ENCODE measurements at places on chromosomes 3 and 15.
A peak's percentile ranks its signal among the peaks of the same experiment; 100 is the strongest.

- DNase-seq, result no peak
Observed at GRCh38 chr3:111851511-111851954, 7.5 kb upstream of the PHLDB2 start.

GRCh38 chr3:148882288-148882687, 17.2 kb downstream of the CPA3 start:
- no peak for DNase-seq

DNA sequence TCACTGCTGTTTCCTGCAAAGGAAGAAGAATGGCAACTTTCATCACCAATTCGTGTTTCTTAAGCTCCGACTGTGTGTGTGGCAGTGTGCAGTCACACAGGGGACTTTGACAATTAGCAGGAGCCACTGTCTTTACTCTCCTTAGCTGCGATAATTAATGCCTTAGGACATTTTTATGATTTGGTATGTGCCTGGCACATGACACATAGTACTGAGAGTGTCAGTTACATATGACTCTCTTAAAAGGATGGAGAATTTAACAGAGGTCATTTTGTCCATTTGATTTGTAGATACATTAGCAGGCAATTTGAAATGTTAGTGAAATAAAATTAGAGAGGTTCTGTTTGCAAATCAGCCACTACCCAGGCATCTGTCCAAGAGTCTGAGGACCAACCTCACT, 128.9 kb upstream of the VEPH1 start:
- DNase-seq, result no peak

DNA sequence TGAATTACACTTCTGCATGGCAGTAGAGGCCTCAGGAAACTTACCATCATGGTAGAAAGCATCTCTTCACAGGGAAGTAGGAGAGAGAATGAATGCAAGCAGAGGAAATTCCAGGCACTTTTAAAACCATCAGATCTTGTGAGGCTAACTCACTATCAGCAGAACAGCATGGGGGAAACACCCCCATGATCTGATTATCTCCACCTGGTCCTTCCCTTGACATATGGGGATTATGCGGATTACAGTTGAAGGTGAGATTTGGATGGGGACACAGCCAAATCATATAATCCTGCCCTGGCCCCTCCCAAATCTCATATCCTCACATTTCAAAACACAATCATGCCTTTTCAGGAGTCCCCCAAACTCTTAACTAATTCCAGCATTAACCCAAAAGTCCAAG, 691.1 kb downstream of the SI start:
- DNase-seq, result no peak

- no peak for DNase-seq
Observed at GRCh38 chr3:124292329-124292728, 300.4 kb upstream of the ROPN1 start.

DNA sequence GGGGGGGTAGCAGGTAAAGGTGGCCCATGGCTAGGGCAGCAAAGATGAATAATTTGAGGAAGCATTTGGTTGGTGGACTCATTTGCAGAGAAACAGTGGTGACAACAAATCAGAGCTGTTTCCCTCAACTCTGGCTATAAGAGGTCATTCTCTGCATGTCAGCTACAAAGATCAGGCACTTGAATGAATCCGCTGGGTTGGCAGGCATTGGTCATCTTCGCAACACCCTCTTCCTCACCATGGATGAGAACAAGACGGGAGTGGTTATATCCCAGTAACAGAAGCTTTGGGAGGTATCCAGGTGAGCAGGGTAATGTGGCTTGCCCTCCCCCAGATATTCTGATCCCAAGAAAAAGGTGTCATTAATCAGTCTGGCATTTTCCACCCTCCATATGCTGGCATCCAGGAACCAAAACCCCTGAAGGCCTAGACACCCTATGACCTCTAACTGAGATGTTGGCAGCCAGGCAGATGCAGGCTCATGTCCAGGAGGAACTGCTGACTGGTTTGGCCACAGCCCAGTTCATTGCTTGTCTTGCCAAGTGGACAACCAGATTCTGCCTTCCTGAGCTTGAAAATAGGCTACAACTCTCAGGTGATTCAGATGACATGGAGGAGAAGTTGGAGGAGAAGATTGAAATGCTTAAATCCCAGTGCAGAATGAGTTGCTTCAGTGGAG, 108.9 kb upstream of the TRIM42 start:
- DNase-seq, result no peak

GRCh38 chr15:31758126-31758525, 272.2 kb upstream of the CHRNA7 start:
- DNase-seq, result peak; percentile 65

GRCh38 chr3:131655070-131655690, 152.4 kb upstream of the MRPL3 start:
- no peak for DNase-seq

- no peak for DNase-seq
Observed at GRCh38 chr15:75696854-75697259, 15.8 kb downstream of the CSPG4 start.

DNA sequence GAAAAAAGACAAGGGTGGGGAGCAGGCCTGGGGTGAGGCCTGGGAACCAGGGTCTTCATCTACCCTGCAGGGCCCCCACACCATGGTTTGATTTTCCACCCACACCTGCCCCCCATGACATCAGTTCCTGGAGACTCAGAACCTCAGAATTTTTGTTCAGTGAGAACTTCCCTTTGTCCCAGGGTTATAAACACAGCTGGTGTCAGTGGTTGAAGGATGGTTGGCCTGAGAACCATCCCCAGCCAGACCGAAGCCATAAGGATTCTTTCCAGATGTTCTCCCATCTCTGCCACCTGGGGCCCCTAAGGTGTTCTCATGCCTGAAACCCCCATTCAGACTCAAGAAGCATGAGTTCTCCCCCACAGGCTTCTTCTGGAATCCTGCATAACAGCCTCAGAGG, 16.6 kb downstream of the CCDC33 start:
- no peak for DNase-seq

- DNase-seq, result no peak
Observed at GRCh38 chr15:95262866-95263564, 1031.7 kb downstream of the MCTP2 start.

- no peak for DNase-seq
Observed at GRCh38 chr15:57335293-57335715, 41.0 kb upstream of the CGNL1 start.

- DNase-seq, result no peak
Observed at GRCh38 chr15:74906067-74906449, 593 bp downstream of the FAM219B start.

- DNase-seq, result no peak
Observed at GRCh38 chr3:179174898-179175297, 26.7 kb downstream of the PIK3CA start.

- DNase-seq, result no peak
Observed at GRCh38 chr15:51105430-51106016, 10.8 kb upstream of the TNFAIP8L3 start.

DNA sequence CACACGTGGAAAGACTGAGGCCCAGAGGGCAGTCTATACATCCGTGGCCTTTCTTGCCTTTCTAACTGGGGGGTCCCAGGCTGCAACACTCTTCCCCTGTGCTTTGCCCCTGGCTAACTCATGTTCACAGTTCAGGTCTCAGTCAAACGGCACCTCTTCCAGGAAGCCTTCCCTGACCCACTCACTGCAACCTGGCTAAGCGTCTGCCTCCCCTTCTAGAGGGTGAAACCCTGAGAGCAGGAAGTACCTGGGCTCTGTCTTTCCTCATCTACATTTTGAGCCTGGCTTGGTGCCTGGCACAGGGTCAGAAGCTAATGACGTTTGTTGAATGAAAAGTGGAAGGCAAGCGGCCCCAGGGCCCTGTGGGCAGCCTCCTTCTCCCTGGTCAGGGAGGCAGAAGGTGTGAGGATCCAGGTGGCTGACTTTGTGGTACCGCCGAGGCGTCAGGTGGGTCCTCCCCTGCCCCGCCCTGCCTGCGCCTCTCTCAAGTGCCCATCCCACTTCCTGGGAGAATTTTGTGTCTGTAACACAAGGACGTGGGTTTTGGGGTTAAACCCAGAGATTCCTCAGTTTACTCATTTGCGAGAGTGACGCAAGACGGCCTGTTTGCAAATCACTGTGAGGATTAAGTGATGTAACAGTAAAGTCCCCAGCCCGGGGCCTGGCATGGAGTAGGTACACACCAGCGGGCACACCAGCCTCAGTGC, 32.1 kb downstream of the DNASE1L3 start:
- no peak for DNase-seq

DNA sequence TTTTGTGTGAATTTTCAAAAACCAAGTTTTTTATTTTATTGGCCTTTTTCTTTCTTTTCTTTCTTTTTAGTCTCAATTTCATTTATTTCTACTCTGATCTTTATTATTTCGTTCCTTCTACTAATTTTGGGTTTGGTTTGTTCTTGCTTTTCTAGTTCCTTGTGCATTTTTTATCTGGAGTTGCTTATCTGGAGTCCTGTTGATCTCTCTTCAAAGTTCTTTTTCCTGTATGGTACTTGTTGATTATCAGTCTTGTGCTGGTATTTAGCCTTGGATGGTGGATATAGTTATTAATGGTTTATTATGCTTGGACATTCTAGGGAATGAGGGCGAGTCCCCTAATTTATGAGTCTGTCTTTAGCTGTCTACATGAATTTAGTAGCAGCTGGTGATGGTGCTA, 64.7 kb downstream of the LARS2 start:
- DNase-seq, result no peak

DNA sequence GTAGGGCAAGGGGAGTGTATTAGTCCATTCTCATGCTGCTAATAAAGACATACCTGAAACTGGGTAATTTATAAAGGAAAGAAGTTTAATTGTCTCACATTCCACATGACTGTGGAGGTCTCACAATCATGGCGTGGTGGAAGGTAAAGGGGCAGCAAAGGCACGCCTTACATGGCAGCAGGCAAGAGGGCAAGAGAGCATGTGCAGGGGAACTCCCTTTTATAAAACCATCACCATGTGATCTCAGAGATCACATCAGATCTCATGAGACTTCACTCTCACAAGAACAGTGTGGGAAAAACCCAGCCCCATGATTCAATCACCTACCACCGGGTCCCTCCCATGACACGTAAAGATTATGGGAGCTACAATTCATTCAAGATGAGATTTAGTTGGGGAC, 41.4 kb downstream of the SUMF1 start:
- no peak for DNase-seq

DNA sequence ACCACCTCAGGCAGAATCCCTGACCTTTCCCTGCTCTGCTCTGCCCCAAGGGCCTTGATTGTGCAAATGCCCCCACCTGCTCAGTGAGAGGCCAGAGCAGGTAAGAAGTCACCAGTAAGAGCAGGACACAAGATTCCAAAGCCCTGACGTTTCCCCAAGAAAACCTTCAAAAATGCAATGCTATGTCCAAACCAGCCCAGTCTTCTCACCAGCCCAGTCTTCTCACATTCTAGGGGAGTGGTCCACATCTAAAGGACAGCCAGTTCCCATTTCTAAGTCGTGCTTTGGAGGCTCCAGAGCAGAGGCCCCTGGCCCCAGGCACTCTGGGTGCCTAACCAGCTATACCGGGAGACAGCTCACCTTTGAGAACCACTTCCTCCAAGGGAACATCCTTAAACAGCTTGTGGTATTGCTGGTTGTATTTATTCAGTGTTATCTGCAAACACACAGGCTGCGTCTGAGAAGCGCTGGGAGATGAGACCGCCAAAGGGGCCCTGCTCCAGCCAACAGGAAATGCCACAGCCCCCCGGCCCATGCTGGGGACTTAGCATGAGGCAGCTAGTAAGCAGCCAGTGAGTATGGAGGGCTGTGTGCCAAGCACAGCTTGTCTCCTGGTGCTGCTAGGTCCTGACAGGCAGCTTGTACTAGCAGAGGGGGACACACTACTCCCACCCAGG, 29.3 kb downstream of the GRAMD2A start:
- DNase-seq, result no peak

GRCh38 chr15:77738441-77739302, 106.0 kb upstream of the LINGO1 start:
- no peak for DNase-seq

DNA sequence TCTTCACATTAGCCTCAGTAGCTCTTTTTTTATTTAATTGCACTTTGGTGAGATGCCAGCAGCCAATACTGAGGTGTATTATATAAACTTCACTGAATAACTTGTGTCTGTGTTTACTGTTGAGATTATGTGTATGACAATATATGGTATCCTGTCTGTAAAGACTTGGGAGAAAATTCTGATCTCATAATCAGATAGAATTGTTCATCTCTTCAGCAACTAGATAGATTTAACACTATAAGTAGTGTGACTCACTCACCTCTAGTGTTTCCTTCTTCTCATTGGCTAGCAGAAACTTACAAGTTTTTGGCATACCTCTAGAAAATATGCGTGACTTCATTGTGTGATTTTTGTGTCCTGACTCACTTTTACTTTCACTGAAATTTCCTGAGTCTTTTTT, 67.6 kb upstream of the TGFBR2 start:
- DNase-seq, result no peak

DNA sequence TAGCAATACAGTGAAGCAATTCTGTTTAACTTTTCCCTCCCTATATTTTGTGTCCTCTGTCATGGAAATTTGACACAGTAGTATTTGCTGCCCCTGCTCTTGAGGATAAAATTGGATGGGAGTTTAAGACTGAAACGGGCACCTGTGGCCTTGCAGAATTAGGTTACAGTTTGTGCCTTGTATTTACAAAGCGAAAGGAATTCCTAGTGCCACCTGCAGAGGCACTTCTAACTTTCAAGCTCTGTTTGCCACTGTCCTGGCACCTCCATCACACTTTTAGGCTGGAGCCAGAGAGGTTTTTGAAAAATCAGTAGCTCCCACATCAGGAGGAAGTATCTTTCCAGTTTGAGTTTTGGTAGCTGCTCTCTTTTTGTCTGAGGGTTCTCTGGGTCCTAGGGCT, 39.5 kb downstream of the CD86 start:
- no peak for DNase-seq

DNA sequence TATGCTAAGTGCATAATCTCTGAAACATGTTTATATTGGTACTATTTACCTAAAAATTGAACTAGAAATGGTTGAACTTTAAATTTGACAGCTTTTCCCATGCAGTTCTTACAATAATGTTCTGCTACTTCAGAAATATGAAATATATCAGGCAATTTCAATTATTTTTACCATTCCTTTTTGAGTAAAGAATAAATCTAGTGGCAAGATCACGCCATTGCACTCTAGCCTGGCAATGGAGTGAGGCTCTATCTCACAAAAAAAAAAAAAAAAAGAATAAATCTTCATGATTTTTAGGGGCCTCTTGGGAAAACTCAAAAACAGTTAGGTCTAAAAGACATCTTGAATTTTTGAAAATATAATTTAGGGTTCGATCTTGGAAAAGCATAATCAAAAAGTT, 10.6 kb upstream of the DNAAF4 start:
- DNase-seq, result no peak

- no peak for DNase-seq
Observed at GRCh38 chr3:149658744-149659497, 1.1 kb upstream of the WWTR1 start.

DNA sequence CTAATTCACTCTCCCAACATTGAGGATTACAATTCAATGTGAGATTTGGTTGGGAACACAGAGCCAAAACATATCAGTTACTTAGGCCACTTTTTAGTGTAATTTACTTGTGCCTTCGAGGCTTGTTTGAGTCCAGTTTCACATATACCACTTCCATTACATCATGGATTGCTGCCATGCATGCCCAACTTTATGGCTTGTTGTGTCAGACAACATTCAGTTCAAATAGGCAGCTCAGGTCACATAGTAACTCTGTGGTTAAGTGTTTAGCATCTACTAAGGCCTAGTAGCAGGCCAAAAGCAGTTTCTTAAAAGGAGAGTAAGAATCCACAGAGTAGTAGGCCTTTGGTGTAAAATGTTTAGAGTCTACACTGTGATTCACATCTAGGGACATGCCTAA, 164.3 kb upstream of the GMNC start:
- no peak for DNase-seq

Measured in nucleus accumbens (tissue), 56 donors.